ENCODE measurements at places on chromosomes 5 and 9.

DNA sequence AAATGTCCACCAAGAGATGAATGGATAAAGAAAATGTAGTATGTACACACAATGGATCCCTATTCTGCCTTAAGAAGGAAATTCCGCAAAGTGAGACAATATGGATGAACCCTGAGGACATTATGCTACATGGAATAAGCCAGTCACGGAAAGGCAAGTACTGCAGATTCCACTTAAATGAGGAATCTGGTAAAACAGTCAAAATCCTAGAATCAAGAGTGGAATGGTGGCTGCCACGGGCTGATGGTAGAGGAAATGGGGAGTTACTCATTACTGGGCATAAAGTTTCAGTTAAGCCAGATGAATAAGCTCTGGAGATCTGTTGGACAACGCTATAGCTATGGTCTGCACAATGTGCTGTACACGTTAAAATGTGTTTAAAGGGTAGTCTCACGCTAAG is 47.2 kb downstream of the STK10 start:
- no peak for DNase-seq

- no peak for DNase-seq
Measured at GRCh38 chr5:87329114-87329513, 61.4 kb downstream of the RASA1 start.

DNA sequence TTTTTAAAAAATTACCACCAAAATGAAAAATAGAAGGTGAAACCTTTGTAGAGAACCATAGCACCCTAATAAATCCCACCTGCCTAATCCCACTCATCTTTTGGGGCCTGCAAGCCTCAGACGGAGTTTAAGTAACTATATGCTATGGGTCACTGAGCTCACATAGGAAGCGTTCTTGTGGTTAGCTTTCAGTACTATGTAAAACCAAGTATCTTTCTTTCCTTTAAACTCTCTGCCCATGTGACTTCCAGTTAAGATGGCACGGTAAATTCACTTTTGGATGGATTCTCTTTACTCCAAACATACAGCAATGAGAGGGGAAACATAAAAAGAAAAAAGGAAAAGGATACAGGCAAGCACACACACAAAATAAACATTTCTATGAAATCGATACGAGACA is 50.9 kb downstream of the FANCC start:
- no peak for DNase-seq

DNA sequence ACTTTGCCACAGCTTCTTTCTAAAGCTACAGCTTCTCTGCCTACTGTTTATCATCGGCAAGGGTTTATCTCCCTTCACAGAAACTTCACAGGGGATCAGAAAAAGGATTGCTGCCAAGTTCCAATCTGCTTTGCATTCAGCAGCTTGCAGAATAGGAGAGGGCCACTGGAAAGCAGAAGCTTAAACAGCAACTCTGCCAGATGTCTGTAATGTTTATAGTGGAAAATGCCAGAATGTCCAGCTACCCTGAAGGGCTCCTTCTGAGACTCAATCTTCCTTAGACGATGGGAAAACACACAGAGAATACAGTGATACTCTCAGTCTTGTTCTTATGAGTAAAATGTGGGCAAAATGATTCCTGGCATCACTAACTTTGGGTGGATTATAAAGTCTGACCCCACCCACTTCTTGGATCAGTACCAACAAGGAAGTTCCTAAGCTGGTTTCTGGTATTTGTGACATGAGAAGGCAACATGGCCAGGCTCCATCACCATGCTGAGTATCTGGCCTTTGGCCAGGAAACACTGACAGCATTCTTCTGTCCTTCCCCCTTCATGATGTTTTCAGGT is 19.0 kb downstream of the STOM start:
- DNase-seq = peak; percentile 56

GRCh38 chr5:18394443-18394804 is 760.2 kb downstream of the TAF11L14 start:
- DNase-seq = no peak
